Cerebellum (tissue), 4 donors: ENCODE measurements at places on chromosomes 12 and 14. TPM values are rescaled to one million over a fixed set of nuclear protein-coding genes. Genes with fewer than 3 reads are reported as not detected.

SNW1 gene
- 38.0 TPM for total RNA-seq

- no peak for DNase-seq
Observed at GRCh38 chr14:22556021-22556989, 32.7 kb downstream of the DAD1 start.

GRCh38 chr12:27695556-27696292 is 523 bp upstream of the REP15 start:
- DNase-seq = no peak

- DNase-seq = no peak
Observed at GRCh38 chr14:100370003-100370402, 46.9 kb downstream of the SLC25A47 start.

C12orf54 gene
- not detected for total RNA-seq

- DNase-seq = no peak
Observed at GRCh38 chr14:39050389-39050788, 52.6 kb downstream of the SEC23A start.
